Caudate nucleus (tissue), 63 donors: ENCODE measurements at places on chromosomes 7 and 10.

DNA sequence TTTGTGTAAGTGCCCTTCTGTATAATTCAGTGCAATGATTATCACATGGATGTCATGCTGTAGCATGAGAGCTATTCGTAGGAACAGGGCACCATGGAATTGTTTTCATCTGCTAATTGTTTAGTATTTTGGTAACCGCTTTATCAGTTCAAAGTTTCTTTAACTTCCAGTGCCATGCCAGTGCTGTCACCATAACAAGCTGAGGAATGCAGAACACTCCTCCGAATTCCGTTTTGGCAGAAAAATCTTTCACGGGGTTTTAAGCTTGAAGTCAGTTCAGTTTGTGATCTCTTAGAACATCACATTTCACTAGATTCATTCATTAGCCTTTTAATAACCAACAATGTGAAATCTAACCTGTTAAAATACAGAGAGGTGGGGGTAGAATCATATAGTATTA is 117.2 kb upstream of the SEMA3C start:
- no peak for DNase-seq

- no peak for DNase-seq
Measured at GRCh38 chr7:116899308-116899707, 36.9 kb downstream of the CAPZA2 start.

DNA sequence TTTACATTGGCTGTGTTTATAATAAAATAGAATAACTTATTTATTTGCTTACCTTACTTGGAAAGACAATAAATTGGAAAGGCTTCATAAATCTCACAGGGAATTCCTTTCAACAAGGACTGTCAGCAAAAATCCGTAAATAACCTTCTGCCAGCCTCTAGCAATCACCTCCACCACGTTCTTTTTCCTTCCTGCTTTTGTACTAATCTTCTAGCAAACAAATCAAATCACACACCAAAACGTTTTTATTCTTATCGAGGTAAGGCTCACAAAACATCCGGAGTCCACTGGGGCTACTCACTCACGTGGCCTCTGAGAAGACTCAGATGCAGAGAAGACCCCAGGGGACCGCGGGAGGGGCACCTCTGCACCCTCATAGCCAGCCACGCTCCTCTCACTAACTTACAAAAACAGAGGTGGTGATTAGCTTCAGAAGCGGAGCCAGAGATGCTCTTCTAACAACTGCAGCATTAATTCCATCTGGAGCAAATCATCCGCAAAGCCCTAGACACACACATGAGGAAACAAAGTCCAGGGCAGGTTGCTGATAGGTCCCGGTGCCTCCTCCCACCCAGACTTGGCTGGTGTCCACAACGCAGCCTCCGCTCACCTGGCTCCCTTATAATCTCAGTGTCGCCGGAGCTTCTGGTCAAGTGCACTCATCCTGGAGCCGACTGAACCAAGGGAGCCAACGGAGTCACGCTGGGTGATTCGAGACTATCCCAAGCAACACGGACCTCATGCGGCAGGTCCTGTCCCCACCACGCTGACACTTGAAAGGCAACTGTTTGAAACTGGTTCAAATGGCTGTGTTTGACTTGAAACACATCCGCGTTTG is 22.5 kb downstream of the CTBP2 start:
- DNase-seq: no peak

GRCh38 chr10:126969310-126969709 is 64.1 kb downstream of the DOCK1 start:
- DNase-seq: no peak

DNA sequence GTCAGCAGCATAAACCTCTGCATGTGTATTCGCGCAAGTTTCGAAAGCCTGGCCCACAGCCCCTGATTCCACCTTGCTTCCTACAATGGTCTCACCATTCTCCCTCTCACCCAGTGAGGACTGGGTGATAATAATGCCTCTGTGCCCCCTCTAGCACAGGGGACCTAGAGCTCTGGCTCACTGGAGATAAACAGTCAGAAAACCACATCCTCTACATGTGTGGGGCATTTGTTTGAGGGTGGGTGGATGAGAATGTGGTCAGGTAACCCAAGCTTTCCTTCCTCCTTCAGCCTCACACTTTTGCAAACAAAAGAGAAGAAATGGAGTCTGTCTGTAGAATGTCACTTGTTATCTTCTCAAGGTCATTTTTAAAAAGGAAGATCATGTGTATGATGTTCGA is 373.5 kb downstream of the KCNMA1 start:
- DNase-seq: no peak
